Activated T-cell treated with anti-CD3 and anti-CD28 coated beads for 48 hours (primary cell): ENCODE measurements at places on chromosomes 3 and 15.

DNA sequence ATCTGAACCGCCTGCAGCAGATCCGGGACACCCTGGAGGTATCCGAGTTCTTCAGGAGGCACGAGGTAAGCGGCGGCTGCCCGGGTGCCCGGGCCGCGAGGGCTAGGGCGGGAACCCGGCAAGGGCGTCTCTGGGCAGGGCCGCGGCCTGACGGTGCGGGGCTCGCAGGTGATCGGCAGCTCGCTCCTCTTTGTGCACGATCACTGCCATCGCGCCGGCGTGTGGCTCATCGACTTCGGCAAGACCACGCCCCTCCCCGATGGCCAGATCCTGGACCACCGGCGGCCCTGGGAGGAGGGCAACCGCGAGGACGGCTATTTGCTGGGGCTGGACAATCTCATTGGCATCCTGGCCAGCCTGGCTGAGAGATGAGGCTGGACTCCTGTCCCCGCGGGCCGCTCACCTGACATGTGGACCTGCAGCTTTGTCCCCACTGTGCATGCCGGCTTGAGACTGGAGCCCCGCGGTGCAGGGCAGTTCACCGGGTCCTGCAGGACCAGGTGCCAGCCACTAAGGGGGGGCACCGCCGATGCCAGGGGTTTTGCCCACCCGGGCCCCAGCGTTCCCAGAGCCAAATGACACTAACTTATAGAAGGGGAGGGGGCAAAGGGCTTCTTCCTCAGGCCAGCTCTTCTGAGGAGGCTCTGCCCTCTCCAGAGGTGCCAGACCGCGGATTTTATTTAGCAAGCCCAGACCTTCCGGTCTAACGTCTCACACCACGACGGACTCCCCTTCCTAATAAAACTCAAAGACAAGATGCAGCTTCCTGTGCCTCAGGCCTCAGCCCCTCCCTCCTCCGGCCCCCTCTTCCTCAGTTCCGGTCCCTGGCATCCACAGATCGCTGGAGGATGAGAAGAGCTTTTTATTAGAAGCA is 9.4 kb downstream of the ITPKA start:
- DNase-seq = no peak

DNA sequence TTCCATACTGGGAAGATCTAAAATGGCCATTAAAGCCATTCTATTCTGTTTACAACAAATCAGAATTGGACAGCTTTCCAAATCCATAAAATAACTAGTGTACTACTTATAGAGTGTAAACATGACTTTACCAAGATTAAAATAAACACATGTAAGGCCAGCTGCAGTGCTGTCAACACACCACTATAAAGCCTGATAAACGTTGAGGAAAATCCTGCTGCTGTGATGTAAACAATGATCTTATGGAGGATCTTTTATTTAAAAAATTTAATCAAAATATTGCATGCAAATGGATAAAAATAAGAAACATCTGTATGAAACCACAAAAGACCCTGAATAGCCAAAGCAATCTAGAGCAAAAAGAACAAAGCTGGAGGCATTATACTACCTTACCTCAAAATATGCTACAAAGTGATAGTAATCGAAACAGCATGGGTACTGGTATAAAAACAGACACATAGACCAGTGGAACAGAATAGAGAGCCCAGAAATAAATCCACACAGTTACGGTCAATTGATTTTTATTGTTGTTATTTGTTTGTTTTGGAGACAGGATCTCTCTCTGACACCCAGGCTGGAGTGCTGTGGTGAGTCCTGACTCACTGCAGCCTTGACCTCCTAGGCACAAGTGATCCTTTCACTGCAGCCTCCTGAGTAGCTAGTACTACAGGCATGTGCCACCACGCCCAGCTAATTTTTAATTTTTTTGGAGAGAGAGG is 428.8 kb upstream of the C2CD4B start:
- no peak for DNase-seq

DNA sequence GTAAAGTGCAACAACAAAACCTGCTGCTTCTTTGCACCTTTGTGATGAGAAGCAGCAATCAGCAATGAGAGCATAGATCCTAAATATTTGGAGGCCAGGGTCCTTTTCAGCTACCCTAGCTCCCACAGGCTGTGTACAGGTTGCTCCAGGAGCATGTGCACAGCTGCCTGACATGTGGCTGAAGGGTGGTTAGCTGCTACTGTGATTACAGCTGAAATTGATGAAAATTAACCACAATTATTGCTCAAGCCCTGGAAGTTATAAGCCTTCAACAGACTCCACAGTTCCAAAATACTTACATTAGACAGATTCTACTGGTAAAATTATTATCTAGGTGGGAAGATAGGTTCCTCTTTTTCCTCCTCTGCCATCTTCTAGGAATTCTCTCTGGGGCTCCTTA is 28.5 kb downstream of the COMMD2 start:
- no peak for DNase-seq

- DNase-seq = no peak
Observed at GRCh38 chr3:27544372-27544865, 60.2 kb upstream of the SLC4A7 start.
